ENCODE measurements at places on chromosomes 7 and 10. TPM values are rescaled to one million over a fixed set of nuclear protein-coding genes. Genes with fewer than 3 reads are reported as not detected.

The SLC16A9 gene
- 1.5 TPM for total RNA-seq

The CACNB2 gene
- total RNA-seq = 19.0 TPM

The LEP gene
- total RNA-seq = 2.2 TPM

The SYNPO2L gene
- total RNA-seq = 167 TPM

The FAM241B gene
- total RNA-seq = 2.1 TPM

The SLC13A1 gene
- total RNA-seq = not detected

The MMD2 gene
- total RNA-seq = not detected

The GDF2 gene
- 0.16 TPM for total RNA-seq

The EVX1 gene
- total RNA-seq = not detected

The AMPH gene
- 9.0 TPM for total RNA-seq

The MAT1A gene
- total RNA-seq = not detected

The KLF14 gene
- total RNA-seq = 0.35 TPM

The ZMIZ1 gene
- total RNA-seq = 59.3 TPM

The ALOX5 gene
- 16.0 TPM for total RNA-seq

The COL28A1 gene
- 1.5 TPM for total RNA-seq

The PAPOLB gene
- 0.28 TPM for total RNA-seq

The AGBL3 gene
- total RNA-seq = 0.67 TPM

The GPR37 gene
- not detected for total RNA-seq

Measured in right atrium auricular region (tissue), 2 donors.